Naive thymus-derived CD4-positive, alpha-beta T cell (primary cell): ENCODE measurements at places on chromosomes 7 and 10.

DNA sequence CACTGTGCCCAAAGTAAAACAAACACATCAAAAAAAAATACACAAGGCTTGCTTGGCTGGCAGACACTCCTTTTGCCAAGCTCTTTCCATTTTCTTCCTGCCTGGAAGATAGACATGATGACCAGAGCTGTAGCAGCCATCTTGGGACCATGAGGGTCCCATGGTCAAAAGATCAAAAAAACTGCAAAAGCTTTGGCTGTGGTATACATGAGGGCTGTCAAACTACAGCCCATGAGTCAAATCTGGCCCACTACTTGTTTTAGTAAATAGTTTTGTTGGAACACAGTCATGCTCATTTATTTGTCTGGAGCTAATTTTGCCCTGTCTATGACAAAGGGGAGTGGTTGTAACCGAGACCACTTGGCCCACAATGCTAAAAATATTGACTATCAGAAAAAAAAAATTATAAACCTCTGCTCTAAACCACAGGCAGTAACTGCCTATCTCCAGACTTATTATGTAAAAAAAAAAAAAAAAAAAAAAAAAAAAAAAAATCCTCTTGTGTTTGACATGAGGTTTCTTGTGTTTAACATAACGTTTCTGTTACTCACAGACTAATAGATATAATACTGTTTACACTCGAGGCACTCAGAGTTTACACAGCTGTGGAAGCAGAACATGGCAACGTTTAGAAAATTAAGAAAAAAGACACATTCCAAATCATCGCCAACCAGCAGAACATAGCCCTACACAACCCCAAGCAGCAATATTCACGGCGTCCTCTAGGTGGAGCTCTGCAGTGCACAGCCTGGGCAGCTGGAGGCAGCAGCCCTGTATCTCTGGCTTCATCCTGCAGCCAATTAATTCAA is 36.9 kb downstream of the ASB13 start:
- DNase-seq: peak; percentile 86

DNA sequence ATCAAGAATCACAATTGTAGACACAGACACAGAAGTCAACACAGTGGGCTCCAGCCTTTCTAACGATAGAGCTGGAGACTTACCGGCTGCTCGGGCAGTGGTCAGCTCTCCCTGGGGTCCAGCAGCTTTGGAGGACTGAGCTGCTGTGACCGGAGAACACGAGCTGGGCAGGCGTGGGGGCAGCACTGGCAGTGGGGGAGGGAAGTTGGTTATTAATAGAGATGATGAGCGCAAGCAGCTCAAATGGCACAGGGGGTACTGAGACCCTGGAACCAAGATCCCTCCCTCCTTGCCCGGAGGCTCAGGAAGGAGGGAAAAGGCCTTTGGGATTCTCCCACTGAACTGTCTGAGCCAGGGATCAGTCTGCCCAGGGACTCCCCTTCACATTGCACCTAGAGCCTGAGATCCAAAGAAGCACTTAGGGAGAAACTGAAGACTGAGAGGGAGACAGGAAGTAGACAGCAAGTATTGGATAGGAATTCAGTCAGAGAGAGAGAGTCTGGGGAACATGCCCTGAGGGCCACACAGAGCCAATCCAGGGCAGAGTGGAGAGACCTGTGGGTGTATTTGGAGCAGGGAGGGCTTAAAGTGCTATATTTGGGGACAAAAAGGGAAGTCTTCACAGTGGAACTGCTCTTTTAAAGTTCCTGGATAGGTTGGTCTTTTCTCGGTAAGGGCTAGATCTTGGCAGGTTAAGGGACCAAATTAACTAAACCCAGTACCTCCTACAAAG is at the start of gene MYOZ1:
MYOZ1 (minus strand) TSS at position 147 of the 733 bp plus-strand sequence. CDS start 1,457 bp downstream, outside the sequence.
- DNase-seq: no peak

GRCh38 chr7:71937840-71938371 is 474.2 kb downstream of the CALN1 start:
- no peak for DNase-seq

- DNase-seq: no peak
These were observed 71.3 kb downstream of the PIP4K2A start for GRCh38 chr10:22643116-22643515.

DNA sequence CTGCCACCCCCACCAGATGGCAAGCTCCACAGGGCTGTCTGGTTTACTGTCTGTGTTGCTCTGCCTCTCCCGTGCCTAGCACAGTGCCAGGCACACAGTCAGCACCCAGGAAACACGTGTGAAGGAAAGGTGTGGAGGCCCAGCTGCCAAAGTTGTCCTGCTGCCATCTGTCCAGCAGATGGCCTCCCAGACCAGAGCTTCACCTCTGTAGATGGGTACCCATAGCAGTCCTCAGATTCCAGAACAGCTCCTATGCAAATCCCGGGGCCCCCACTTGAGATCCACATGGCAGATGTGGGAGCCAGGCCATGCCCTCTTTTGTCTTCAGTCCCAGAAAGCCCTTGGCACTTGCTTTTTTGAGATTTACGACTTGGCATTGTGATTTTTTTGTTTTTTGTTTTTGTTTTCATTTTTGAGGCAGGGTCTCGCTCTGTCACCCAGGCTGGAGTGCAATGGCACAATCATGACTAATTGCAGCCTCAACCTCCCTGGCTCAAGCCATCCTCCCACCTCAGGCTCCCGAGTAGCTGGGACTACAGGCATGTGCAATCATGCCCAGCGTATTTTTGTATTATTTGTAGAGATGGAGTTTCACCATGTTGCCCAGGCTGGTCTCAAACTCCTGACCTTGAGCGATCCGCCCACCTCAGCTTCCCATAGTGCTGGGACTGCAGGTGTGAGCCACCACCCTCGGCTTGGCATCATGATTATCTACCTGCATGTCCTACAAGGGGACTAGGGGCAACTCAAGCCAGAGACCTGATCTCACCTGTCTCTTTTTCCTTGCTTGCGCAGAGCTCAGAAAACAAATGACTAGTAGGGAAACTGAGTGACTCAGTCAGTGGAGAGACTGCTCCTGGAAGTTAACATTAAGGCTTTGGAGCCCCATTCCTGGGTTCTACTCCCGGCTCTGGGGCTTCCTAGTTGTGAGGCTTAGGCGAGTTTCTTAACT is 16.9 kb upstream of the PALD1 start:
- DNase-seq: no peak

DNA sequence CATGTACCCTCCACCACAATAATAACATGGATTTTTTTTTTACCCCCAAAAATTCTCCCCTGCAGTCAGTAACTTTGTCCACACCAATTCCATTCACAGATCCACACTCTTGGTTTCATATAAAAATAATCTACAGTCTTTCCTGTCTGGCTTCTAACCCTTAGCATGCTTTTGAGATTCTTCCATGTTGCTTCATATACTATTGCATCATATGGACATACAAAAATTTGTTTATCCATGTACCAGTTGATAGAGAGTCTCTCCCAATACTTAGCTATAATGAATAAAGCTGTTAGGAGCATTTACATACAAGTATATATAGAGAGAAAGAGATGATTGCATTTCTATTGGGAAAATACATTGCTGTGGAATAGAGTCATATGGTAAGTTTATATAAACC is 575.0 kb downstream of the XPNPEP1 start:
- DNase-seq: no peak
